ENCODE measurements at places on chromosomes 12 and 14. TPM values are rescaled to one million over a fixed set of nuclear protein-coding genes. Genes with fewer than 3 reads are reported as not detected.

CISTR gene
- polyA plus RNA-seq: 2.5 TPM

KCNA1 gene
- polyA plus RNA-seq: not detected

KRT73 gene
- not detected for polyA plus RNA-seq

CHURC1 gene
- 53.5 TPM for polyA plus RNA-seq

SLC10A1 gene
- not detected for polyA plus RNA-seq

OR8S1 gene
- not detected for polyA plus RNA-seq

CEBPE gene
- polyA plus RNA-seq: not detected

PROX2 gene
- polyA plus RNA-seq: not detected

ZFYVE1 gene
- polyA plus RNA-seq: 5.2 TPM

EDDM3A gene
- not detected for polyA plus RNA-seq

RNASE4 gene
- polyA plus RNA-seq: 9.8 TPM

DENND5B gene
- 8.2 TPM for polyA plus RNA-seq

GRCh38 chr12:128170181-128170580 lies 96.8 kb upstream of the TMEM132C start:
- DNase-seq: no peak

DNA sequence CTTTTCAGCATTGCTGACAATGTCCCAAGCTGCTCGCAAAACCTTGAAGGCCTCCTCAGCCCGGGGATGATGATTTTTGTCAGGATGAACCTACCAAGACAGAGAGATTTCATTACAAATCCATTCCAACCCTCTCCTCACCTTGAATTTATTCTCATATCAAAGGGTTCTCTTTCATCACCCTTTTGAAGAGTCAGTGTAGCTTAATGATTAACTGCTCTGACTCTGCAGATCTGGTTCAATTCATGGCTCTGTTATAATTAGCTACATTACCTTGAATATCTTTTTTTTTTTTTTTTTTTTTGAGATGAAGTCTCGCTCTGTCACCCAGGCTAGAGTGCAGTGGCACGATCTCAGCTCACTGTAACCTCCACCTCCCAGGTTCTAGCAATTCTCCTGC lies 5.6 kb downstream of the ORMDL2 start:
- no peak for DNase-seq

- DNase-seq: no peak
These were observed 183.5 kb downstream of the ADGRD1 start for GRCh38 chr12:131137009-131137835.

DNA sequence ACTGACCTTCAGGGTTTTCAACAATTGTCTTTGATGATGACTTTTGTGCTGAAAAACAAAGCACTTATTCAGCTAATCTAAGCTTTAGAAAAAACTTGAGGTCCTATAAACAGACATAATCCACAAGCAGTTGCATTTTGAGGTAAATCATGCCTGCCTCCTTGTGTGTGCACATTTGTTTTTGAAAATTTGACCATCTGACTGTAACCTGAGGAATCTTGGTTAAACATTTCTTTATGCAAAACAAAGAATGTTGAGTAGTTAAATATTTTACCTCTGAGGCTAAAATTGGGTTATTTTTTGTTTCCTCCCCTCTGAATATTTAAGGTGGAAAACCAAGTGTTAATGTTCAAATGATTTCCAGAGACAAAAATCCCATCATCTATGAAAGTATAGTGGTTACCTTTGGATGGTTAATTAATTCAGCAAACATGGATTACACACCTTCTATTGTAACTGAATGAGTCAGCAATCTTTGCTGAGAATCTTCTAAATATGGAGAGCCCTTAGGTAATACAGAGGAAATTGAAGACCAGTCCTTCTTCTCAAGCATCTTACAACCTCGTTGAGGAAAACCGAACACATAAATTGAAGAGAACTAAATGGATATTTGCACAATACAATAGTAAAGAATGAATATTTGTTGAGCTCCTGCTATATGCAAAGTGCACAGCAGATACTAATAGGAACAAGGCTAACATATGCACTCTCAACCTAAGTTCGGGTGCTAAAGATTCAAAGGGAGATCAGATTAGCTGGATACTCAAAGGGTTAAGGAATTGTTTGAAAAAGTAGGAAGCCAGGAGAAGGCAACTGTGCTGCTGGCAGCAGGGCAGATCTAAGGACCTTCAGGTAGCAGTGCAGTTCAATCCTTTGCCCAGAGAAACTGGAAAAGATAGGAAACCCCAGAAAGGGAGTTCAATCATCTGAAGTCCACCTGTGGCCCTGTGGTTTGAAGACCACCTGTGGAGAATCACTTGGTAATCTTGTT lies 115.2 kb downstream of the BMP4 start:
- no peak for DNase-seq

DNA sequence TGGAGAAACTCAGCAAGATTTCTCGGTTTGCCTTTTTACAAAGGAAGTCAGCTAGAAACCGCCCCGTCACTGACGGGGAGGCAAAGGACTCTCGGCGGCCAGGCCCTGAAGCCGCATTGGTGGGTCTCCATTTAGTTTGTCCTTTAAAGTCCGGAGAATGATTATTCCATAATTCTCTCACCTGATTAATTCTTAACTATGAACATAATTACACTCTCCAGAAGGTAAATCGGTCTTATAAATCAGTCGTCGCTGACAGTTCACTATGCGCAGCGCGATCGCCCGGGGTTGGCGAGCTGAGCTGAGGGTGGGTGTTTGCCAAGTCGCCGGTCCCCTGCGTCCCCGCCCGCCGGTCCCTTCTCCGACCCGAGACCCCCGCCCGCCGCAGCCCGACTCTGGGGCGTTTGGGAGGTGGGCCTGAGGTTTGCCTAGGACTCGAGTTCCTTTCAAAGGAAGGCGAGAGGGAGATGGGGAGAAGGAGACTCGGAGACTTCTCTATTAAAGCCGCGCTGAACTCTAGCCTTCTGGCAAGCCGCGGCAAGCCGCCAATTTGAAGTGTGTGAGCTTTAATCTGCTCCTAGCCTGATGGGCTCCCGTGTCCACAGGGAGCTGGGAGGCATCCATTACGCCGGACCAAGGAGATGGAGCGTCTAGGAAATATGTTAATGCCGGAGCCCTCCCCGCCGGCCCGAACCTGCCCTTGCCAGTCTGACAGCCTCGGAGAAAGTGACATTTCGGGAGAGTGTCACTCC lies 392.9 kb downstream of the NOVA1 start:
- DNase-seq: peak; percentile 9

- no peak for DNase-seq
These were observed 45.3 kb upstream of the PTHLH start for GRCh38 chr12:28017873-28018255.

- no peak for DNase-seq
These were observed 559.0 kb downstream of the GALC start for GRCh38 chr14:87434011-87434410.

DNA sequence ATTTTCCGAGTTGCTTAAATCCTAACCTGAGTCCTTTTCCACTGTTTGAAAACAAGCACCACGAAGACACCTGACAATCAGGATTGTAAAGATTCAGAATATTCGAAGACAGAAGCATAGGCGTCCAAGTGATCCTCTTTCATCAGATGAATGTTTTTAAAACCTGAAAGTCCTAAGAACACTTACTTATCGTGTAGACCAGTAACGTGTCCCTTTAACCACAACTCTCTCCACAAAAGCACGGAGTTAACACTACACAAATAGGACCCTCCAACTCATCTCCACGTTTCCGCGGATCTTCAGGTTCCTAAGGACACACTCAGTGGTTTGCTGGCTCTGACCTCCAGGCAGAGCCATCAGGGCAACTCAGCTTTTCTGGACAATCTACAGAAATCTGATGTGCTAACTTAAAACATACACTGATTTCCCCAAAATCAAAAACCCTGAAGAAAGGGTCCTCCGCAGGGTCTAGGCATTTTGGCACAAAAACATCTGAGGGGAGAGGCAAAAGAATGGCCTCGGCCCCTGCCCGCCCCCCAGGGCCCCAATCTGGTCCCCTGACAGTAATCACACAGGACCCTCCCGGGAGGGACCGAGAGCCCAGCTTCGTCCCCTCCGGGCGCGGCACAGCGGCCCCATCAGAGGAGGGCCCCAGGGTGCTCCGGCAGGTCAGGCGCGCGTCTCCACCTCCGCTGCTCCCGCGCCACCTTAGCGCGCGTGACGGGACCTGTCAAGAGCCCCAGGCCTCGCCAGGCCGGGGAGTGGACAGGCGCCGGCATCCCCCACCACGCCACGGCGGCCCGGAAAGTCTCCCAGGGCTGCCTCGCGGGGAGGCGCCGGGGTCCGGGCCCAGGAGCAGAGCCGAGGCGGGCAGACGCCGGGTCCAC lies 925 bp downstream of the DICER1 start:
- peak; percentile 57 for DNase-seq

DNA sequence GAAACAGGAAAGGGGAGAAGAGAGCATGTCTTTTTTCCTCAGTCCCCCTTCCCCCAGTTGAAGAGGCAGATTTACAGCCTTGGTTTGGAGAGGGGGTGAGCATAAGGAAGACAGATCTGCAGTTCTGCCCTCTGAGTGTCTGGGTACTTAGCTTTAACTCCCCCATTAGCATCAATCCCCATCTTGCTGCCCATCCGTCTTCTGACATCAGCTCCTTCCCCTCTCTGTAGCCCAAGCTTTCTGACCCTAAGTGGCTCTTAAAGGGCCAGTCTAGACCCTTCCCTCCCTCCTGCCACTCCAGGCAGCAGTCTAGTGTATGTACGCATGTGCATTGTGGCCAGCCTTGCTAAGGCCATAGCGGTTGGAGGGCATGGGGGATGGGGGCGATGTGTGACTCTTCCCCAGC lies 7.3 kb downstream of the GPR84 start:
- DNase-seq: no peak

DNA sequence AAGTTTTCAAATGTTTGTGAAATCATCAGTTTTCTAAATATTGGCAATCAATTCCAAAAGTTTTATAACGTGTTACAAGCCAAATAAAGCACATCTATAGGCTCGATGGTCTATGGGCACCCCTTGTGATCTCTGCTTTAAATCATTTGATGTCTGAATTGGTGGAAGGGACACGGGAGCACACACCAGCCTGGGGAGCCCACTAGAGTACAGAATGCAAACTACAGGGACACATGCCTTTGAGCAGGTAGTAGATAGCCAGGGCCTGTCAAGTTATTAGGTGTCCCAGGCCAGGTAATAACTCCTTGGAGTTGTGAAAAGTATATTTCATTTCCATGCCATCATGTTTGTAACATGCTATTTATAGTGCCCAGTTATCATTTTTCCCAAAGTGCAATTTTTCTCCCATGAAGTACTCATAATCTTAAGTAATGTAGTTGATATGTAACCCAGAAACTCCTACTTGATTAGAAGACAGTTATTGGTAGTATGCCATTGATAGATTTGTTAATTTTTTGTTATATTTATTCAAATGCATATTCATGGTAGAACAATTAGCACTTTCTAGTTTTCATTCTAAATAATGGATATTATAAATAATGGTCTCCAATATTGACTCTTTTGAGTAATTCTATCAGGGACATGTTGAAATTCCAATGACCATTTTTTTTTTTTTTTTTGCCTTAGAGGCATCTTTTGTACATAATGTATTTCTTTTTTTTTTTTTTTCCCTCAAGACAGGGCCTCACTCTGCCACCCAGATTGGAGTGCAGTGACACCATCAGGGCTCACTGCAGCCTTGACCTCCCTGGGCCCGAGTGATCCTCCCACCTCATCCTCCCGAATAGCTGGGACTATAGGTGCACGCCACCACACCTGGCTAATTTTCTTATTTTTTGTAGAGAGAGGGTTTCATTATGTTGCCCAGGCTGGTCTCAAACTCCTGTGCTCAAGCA lies 96.9 kb upstream of the FGD4 start:
- DNase-seq: no peak

- DNase-seq: no peak
These were observed 106.2 kb upstream of the CCDC91 start for GRCh38 chr12:28083840-28084678.

DNA sequence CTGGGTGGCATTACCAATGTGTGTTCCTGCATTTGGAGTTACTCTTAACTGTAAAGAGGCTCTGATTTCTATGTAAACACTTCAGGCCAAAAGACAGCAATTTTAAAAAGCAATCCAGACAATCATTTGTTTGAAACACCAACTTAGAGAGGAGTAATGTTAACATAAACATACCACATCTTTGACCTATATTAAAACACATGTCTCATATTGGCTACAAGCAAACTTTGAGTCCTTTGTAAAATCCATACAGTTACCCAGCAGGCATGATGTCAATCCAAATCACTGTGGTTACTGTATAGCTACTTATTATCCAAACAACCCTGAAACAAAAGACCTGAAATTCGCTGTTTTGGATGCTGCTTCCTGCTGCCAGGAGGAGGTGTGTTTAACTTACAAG lies 7.5 kb upstream of the G2E3 start:
- no peak for DNase-seq

DNA sequence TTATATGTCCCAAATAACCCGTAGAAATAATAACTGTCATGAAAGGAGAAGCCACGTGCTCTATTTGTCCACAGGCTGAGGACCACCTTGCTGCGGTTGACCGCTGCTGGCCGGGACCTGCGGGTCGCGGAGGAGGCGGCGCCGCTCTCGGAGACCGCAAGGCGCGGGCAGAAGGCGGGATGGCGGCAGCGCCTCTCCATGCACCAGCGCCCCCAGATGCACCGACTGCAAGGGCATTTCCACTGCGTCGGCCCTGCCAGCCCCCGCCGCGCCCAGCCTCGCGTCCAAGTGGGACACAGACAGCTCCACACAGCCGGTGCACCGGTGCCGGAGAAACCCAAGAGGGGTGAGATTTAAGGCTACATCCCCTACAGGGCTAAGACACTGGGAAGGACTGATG lies 21.0 kb downstream of the RPGRIP1 start:
- DNase-seq: peak; percentile 46

GRCh38 chr14:22418631-22419030 lies 170.4 kb downstream of the DAD1 start:
- no peak for DNase-seq

- DNase-seq: no peak
These were observed 21.7 kb downstream of the MGST1 start for GRCh38 chr12:16369156-16369555.

DNA sequence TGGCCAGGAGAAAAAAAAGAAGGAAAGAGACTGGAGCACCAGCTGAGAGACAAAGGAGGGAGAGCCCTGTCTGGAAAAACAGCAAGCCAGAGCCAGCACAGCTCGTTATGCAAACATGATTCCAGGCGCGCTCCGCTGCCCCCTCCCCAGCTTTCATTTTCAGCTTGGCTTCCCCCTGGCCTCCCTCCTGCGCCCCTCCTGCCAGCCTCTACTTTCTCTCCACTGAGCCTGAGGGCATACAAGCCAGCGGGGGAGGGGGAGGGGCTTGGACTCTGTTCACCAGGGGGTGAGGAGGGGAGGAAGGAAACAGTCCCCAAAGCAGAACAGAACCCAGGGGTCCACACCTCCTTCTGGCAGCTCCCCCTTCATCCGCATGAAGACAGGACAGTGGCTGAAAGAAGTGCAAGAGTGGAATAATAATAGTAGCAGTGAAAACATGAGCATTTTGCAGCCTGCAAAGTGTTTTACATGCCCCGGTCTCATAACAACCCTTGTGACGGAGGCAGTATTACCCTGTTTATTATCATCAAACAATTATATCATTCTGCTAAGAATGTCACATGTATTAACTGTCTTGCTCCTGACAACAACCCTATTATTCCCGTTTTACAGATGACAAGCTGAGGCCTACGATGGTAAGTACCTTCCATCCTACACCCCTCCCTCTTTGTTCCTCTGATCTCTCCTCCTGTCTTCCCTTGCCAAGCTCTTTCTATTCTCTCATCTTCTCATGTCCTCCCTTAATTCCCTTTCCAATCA lies 24.2 kb downstream of the SMUG1 start:
- DNase-seq: no peak

Data from heart left ventricle (tissue), 16 donors.